H54 (cell line): ENCODE measurements at places on chromosomes 12 and 14.

- DNase-seq = no peak
Measured at GRCh38 chr14:99636487-99636886, 8.4 kb upstream of the HHIPL1 start.

DNA sequence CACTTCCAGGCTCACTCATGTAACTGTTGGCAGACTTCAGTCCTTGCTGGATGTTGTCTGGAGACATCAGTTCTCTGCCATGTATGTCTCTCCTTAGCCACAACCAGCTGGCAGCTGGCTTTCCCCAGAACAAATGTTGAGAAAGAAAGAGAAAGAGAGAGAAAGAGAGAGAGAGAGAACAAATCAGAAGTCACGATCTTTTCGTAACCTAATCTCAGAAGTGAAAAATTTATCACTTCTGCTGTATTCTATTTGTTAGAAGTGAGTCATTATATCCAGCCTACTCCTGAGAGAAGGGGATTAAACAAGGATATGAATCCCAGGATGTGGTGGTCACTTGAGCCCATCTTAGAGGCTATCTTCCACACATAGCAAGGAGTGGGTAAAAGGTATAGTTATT, 101.2 kb downstream of the BTG1 start:
- no peak for DNase-seq

DNA sequence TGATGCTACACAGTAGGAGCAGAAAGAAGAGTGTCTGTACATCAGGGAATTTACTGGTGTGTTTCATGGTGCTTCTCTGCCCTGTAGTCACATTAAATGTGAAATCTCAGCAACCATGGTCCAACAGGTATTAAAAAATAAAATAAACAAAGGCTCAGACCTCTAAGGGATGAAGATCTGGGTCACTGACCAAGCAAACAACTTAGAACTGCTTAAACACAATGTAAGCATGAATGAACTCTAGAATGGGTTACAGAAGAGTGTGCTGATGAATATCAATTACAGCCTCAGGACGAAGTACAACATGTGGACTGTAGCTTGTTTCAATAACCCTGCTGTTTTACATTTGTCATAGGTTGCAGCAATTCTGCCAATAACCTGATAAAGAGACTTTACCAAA, 47.4 kb downstream of the SLC35F4 start:
- no peak for DNase-seq

- no peak for DNase-seq
Measured at GRCh38 chr12:53078425-53079225, 565 bp downstream of the SPRYD3 start.

DNA sequence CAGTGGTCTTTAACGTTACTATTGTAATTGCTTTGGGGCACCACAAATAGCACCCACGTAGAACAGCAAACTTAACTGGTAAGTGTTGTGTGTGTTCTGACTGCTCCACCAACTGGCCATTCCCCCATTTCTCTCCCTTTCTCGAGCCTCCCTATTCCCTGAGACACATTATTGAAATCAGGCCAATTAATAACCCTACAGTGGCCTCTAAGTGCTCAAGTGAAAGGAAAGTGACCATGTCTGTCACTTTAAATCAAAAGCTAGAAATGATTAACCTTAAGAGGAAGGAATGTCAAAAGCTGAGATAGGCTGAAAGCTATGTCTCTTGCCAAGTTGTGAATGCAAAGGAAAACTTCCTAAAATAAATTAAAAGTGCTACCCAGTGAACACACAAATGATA, 22.3 kb downstream of the PPP1R13B start:
- DNase-seq = no peak

DNA sequence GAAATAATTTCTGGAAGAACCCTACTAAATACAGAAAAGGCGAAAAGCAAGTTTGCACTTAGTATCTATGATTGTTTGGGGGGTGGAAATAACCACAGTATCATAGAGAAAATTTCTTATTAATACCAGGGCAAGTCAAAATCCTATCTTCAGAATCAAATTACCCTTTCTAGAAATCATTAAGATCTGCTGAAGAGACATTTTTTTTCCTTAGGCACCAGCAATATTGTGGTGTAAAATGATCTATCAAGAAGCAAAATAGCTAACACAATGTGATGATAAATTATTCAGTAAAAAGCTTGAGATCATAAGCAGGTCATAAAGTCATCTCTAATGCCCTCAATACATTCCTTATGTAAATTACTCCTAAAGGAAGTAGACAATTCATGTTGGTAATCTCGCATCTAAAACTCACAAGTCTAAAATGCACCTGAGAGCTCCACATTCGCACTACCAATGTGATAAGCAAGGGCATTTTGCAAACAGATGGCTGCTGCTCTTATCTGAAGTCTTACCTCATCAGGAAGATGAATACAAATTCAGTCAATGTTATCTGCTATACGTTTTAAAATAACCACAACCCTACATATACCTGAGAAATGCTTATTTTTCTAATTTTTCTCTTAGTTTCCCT, 14.6 kb downstream of the HEATR5A start:
- DNase-seq = no peak
